ENCODE measurements at places on chromosomes 4 and X.
A peak's percentile ranks its signal among the peaks of the same experiment; 100 is the strongest.

- DNase-seq = no peak
Measured at GRCh38 chr4:151922306-151922705, 161.5 kb upstream of the GATB start.

- DNase-seq = peak; percentile 64
Measured at GRCh38 chrX:72105436-72105835, 26.3 kb downstream of the RTL5 start.

GRCh38 chr4:2045518-2045951 is 13.6 kb upstream of the NAT8L start:
- no peak for DNase-seq

DNA sequence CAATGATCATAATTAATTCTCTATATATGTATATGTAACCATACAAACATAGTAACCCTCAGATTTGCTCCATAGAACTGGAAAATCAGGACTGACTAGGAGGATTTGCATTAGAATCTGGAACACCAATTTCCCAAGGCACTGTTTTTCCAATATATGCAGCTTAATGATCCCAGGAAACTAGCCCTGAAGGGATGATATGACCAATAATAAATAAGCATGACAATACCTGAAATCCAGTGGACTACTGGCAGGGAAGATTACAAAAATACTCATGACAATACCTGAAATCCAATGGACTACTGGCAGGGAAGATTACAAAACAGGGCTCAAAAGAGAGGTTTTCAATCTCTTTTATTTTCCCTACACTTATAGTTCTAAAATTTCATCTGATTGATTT is 98.4 kb downstream of the PCDH7 start:
- DNase-seq = no peak

GRCh38 chr4:118322831-118323502 is 29.8 kb downstream of the PRSS12 start:
- DNase-seq = no peak

DNA sequence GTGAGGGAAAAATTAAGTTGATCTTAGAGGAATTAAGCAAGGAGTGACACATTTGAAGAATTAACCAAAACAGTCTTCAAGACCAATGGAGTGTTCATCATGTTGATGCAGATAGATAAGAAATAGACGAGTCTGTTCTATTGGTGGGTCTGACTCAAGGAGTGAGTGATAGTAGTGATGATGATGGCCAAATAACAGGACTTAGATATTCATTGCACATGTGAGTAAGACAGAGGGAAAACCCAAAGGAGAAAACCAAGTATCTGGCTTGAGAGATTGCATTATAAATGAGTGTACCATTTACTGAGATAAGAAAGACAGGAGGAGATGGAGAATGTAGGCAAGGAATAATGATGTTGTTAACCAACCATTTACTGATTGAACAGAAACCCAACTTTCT is 321.3 kb downstream of the ADGRL3 start:
- DNase-seq = no peak

- DNase-seq = no peak
Measured at GRCh38 chr4:104915864-104916263, 230.8 kb upstream of the TET2 start.

DNA sequence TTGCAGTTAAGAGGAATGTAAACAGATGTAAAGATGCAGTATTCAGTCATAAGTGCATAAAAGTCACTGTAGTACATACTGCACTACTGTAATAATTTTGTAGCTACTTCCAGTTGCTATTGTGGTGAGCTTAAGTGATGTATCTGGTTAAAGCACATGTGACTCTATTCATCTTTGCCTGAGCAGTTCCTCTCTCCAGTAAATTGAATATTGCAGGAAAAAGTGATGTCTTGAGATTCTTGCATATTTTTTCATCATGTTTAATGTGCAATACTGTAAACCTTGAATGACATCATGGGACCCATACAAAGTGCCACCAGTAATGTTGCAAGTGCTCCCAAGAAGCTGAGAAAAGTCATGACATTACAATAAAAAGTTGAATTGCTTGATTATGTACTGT is 9.6 kb downstream of the UBA6 start:
- DNase-seq = no peak

GRCh38 chr4:19707876-19708275 is 543.8 kb upstream of the SLIT2 start:
- DNase-seq = no peak

GRCh38 chr4:158799856-158800255 is 31.0 kb downstream of the FNIP2 start:
- no peak for DNase-seq

DNA sequence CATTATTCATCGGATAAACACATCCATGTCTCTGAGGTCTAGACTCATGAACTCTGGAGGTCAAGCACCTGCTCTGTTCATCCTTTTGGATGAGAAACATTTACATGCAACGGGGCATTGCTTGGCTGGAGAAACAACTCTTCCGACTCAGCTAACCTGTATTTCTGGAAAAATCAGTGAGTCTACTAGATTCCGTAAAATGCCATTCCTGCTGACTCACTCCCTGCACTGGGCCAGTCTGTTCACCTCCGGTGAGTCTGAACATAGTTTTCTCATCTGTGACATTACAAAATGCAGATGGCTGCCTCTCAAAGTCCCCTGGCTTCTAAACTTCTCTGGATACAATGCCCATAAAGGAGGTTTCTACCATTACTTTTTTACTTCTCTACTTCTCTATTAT is 185.7 kb upstream of the HS3ST1 start:
- DNase-seq = no peak

DNA sequence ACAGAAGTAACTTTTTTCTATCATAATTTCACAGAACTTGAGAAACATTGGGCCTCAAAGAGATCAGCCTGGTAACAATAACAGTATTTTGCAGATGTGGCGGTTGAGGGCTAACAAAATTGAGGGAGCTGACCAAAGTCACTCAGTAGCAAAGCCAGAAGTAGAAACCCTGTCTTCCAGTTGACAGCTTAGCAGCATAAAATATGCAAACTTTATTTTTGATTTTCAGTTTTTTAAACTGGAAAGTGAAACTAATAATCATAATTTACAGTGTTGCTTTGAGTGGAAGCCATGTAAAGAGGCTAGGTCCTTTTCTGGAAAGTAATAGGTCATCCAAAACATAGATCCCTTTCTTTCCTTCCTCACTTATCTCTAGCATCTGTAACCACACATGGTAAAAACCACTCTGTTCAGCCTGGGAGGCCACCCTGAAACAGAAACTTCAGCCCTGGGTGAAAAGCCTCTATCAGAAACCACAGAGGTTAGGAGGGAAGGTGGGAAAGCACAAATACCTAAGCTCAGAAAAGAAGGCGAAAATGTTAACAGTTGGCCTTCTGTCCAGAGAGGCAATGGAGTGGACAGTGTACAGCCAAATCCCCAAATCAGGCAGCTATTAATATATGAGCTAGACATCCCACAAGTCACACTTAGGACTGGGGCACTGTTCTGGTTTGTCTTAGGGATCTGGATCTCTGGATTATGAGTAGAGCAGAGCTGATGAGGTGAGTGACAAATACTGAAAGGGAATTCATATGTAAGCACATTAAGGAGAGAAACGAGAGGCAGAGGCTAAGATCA is 61.1 kb upstream of the ARSJ start:
- no peak for DNase-seq

GRCh38 chr4:139167774-139168444 is 9.1 kb downstream of the ELF2 start:
- no peak for DNase-seq

GRCh38 chr4:89324671-89325070 is 17.1 kb upstream of the GPRIN3 start:
- DNase-seq = no peak

DNA sequence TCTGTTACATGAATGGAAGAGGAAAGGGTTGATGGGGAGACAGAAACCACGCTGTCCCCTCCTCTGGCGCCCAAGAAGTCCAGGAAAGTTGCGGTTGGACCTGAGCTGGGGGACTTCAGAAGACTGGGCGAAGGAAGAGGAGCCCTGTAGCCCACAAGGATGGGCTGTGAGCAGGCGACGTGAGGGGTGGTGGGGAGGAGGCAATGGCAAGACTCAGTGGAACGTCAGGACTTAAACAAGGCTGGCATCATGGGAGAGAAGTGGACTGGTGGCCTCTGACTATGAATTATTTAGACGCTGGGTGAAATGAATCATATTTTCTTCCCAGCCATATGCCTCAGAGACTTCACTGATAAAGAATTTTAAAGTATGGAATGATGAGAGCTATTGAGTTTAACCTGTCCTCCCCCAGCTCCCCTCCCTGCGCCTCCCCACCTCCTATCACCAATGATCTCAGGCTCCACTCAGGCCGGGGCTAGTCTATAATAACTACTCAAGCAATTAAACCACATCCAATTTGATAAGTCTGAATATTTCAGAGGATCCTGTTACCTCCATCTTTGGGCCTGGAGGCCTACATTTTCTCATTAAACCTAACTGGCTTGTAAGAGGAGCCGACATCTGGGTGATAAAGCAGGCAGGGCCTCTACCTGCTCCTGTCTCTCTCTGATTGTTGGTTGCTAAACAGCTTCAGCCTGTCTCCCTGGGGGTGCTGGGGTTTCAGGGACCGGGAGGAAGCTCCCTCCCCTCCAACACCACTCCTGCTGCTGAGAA is 63.6 kb downstream of the SMIM20 start:
- no peak for DNase-seq

DNA sequence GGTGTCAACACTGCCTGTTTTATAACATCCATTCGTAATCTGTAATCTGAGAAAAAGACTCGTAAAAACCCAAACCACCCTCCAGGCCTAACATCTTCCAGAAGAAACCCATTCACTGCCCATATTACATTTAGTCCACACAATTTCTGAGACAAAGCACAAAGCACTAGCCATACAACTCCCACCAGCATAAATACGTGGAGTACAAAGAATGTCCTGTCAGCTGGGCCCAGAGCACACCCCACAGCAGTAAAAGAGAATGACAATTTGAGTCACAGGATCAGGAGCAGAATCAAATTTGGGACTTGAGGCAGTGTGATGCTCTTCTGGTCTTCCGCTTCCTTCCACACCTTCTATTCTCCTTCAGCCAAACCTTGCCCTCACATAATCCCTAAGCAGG is 6.8 kb downstream of the MECP2 start:
- DNase-seq = no peak

GRCh38 chrX:72713130-72713529 is 976 bp downstream of the PHKA1 start:
- DNase-seq = no peak

DNA sequence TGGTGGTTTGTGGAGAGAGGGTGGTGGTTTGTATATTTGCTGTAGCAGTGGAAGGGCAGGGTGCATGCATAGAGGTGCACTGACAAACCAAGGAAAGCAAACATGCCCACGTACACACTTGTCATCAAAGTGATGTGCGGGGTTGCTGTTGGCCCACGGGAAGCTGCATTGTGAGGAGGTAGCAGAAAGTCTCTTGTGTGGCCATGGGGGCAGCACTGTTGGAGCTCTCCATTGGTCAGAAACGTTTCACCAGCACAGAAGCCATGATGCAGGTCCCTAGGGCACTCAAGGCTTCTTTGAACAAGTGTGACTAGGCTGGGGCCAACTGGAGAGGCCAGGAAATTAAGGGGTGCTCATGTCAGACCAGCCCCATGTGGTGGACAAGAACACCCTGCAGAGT is 174.8 kb upstream of the KLF8 start:
- DNase-seq = no peak

DNA sequence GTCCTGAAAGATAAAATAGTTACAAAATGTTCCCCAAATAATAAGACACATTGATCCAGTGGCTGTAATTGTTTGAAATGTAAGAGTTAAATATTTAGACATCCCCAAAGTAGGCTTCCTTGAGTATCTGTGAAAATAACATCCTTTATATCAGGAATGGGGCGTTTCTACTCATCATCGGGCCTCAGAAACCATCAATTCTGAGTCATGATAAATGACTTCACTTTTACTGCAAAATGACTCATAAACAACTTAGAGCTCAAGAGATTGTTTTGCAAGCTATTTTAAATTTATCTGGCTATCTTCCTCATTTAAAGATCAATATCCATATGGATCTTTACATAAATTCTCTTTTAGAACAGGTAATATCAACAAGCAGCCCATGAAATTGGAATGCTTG is 369.4 kb upstream of the CNKSR2 start:
- DNase-seq = no peak

- DNase-seq = no peak
Measured at GRCh38 chr4:113525521-113525920, 236.0 kb downstream of the CAMK2D start.

DNA sequence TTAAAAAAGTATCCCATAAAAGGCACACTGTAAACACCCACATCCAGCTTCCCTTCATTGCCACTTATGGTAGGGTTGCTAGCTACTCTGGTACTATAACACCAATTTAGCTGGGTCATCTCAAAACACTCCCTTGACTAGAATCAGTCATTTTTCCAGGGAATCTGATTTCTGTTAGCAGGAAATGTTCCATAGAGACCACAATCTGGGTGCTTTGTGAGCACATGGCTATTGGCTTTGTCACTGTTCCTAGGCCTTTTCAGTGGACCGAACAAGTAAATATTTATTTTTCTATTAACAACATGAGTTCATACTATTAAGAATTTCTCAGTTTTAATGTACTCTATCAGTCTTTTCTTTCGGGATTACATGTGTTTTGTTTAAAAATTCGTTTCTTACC is 404.7 kb upstream of the GNPDA2 start:
- no peak for DNase-seq

GRCh38 chrX:8233091-8233490 is 62.0 kb upstream of the VCX2 start:
- DNase-seq = no peak

DNA sequence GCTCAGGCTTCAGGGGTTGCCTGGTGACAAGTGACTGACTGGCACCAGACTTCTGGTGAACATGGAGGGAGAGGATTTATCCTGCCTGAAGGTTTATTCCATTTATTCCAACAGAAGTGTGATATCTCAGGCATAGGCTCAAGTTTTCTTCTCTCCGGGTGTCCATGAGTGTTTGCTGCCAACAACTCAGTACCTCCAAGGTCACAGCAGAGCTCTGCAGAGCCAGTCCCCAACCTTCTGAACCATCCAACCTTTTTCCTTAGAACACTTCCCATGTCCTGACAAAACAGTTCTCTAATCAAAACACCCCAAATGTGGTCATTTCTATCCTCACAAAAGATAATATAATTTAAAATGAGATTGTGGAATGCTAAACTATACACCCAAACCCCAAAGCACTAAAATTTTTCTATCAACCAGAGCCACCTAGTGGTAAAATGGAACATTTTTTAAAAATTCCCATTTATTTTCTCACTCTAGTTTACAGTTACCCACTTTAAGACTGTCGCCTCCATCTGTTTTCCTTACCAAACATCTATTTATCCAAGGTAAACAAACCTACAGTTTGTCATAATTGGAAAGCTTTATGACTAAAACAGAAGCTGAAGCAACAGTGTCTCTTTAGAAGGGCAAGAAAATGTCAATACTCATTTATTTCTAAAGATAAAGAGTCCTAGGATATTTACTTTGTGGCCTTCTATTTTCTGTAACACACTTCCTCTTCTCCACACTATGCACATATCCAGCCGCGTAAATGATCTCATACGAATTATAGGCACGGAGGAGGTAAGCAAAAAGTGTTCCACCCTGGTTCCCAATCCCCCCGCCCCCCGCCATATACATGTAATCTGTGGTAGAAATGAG is 39.5 kb downstream of the TMEM154 start:
- DNase-seq = no peak

Data from NK-92 treated with Interleukin-12 subunit alpha and Interleukin-12 subunit beta, amount 100 ng/mL, for 24 hours (cell line).